ENCODE measurements at places on chromosomes 12 and 14.
A peak's percentile ranks its signal among the peaks of the same experiment; 100 is the strongest.

DNA sequence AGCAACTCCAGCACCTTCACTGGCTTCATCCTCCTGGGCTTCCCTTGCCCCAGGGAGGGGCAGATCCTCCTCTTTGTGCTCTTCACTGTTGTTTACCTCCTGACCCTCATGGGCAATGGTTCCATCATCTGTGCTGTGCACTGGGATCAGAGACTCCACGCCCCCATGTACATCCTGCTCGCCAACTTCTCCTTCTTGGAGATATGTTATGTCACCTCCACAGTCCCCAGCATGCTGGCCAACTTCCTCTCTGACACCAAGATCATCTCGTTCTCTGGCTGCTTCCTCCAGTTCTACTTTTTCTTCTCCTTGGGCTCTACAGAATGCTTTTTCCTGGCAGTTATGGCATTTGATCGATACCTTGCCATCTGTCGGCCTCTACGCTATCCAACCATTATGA is 6.8 kb downstream of the OR11G2 start:
- DNase-seq, result no peak

DNA sequence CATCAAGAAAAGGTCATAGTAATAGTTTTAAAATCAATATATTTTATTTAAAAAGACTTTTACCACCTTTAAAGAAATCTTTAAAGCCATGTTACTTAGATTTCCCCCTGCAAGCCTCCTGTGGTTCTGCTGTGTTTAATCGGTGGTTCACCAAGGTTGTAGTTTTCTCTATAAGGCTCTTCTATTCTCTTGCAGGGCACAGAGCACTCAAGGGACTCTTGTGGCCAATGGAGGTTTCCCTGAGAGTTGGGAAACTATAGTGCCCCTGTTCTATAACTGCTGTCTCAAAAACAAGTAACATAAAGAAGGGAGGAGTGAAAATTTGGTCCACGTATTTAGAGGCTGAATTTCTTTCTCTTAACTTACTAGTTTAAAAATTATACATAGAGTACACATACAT is 25.0 kb downstream of the DACT1 start:
- DNase-seq, result no peak

- DNase-seq, result no peak
These were observed 10.5 kb upstream of the WNT5B start for GRCh38 chr12:1618489-1618888.

GRCh38 chr12:128818065-128819022 is 5.4 kb downstream of the SLC15A4 start:
- no peak for DNase-seq

DNA sequence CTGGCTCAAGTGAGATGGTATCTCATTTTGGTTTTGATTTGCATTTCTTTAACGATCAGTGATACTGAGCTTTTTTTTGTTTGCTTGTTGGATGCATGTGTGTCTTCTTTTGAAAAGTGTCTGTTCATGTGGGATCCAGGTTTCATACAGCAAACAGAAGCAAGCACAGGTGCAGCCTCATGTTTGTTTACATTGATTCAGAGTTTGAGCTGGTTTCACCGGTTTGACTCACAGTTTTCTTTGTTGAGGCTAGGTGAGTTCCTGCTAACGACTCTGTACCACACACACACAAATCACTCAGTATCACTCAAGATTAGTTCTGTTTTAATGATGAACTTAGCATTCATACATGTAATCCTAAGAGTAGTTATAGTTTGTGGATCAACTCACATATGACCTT is 3.7 kb downstream of the OR10G2 start:
- DNase-seq, result no peak

GRCh38 chr12:101200824-101201223 is 9.2 kb downstream of the SLC5A8 start:
- DNase-seq, result no peak

DNA sequence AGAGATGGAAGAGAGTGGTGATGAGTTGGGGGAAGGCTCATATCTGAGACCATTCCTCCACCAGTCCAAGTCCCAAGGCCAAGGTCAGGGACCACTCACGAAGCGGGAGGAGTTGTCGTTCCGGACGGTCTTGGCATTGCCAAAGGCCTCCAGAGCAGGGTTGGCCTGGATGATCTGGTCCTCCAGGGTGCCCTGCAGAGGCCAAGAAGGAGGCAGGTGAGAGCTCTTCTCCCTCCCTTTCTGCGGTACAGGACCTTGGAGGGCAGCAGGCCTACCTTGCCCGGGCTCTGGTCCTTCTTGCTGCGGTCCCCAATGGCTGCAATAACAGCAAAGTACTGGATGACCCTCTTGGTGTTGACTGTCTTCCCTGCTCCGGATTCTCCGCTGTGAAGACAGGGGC is 4.0 kb downstream of the MYH7 start:
- DNase-seq, result no peak

- no peak for DNase-seq
These were observed 28.8 kb downstream of the P2RX4 start for GRCh38 chr12:121238604-121239350.

DNA sequence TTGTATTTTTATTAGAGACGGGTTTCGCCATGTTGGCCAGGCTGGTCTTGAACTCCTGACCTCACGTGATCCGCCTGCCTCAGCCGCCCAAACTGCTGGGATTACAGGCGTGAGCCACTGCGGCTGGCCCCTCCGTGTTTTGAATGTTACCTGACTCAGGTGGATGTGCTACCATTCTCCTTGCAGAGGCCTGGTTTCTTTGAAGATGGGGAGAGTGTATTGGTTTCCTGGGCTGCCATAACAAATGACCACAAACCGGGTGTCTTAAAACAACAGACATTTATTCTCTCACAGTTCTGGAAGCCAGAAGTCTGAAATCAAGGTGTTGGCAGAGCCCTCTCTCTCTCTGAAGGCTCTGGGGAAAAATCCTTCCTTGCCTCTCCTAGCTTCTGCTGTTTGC is 98.0 kb downstream of the IRF2BPL start:
- no peak for DNase-seq

GRCh38 chr14:63470962-63471793 is 72.0 kb downstream of the PPP2R5E start:
- DNase-seq, result peak; percentile 54

DNA sequence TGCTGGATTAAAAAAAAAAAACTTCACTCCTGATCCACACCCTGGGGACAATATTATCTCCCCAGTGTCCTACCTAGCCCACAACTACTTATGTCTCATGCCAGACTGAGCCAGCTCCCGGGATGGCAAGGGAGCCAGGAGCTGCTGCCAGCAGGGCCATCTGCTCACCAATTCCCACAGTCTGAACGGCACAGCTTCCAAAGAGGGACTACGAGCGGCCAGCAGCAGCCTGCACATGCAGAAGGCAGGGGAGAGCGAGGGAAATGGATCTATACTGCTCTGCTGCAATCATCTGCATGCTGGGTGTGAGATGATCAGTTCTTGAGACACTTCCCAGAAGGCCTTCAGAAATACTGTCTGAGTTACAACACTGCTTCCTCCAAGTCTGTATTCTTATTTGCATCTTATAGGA is 11.1 kb downstream of the SSH1 start:
- DNase-seq, result no peak

- no peak for DNase-seq
These were observed 4.0 kb downstream of the GLT1D1 start for GRCh38 chr12:128857133-128857763.

GRCh38 chr12:131102991-131103668 is 149.4 kb downstream of the ADGRD1 start:
- no peak for DNase-seq

DNA sequence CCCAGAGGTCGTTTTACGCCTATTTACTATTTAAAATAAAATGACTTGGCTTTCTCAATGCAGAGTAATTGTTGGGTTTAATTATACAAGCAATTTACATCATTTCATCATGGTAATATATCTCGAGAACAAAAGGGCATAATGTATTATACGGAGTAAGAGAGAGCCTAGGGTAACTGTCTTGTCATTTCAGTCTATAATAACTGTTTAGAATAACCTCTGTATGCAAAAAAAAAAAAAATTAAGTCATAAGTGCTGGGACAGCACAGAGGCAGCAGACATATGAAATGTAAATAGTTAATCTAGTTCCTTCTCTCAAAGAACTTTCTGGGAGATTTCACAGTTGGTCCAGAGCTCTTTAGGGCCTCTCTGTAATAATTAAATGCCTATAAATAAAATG is 284.9 kb downstream of the TMTC2 start:
- no peak for DNase-seq

- DNase-seq, result no peak
These were observed 376.8 kb downstream of the FUT8 start for GRCh38 chr14:65789363-65789762.

DNA sequence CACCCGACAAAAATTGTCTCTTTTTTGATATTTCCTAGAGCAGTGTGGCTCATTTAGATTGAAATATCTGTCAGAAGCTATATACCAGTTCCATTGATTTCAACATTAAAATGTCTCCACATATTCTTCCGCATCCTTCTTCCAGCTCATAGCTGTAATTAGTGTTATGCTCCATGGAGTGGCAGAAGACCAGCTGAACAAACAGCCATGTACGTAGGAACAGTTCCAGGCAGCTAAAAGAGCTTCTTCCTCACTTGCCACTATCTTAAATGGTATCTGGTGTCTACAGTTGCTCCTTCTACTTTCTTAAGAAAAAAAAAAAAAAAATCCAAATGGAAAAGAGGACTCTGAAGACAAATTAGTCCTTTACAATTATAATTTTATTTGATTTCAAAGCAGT is 848.0 kb downstream of the DIO2 start:
- DNase-seq, result no peak

DNA sequence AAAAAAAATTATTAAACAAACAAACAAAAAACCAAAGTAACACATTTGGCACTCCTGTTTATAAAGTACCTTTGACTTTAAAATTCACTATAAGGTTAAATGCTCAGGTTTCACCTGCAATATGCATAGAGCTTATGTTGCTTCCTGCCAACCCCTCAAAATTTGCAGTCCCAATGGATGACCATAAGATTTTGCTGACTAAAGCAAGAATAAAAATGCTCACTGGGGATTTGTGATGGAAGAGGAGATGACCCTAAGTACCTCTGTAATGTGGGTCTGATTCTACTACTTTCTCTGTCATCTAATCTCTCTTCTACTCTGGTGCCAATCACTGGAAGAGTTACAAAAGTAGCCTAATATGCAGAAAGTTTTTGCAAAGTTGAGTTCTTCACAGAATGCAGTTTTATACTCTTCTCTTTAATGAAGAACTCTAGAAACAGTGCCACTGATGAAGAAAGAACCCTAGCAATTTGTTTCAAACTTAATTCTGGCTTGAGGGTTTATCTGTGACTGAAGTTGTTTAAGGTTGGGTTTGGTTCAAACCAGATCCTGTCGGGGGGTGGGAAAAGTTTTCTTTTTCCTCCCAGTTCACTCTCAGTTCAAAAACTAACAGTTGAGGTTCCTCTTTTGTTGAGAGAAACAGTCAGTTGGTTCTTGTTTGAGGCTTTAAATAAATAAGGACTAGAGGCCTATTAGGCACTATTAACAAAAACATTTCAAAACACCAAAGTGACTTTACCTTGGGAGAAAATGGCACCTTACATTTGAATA is 10.9 kb downstream of the WASHC3 start:
- no peak for DNase-seq

DNA sequence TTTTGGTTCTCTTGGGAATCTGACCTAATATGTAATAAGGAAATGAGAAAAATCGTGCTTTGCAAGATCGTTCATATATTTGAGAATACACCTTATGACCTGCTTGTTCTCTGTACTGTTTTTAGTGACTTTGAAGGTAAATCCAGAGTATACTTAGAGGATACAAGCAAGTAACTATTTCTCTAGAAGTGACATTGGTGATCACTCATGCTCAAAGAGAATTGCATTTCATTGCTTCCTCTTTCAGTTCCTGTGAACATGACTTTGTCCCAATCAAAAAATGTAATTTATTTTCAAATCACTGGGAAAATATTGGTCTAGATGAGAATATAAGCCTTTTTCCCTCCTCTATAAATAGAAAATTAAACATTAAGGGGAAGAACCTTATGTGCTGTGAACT is 2.7 kb downstream of the KTN1 start:
- DNase-seq, result no peak

DNA sequence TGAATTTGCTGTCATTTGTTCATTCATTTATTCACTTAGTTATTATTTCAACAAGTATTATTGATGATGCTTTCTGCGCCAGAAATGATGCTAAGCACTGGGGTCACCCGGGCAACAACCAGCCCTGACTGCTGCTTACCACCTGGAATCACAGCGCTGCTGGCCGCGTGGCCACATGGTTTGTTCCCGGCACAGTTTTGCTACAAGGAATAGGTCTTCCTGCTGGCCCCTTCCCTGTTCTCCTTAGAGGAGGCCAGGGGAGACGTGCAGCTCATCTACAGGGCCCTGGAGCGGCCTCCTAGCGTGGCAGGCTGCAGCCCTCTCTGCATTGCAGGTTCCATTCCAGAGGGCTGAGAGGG is 7.0 kb downstream of the JDP2 start:
- DNase-seq, result no peak

DNA sequence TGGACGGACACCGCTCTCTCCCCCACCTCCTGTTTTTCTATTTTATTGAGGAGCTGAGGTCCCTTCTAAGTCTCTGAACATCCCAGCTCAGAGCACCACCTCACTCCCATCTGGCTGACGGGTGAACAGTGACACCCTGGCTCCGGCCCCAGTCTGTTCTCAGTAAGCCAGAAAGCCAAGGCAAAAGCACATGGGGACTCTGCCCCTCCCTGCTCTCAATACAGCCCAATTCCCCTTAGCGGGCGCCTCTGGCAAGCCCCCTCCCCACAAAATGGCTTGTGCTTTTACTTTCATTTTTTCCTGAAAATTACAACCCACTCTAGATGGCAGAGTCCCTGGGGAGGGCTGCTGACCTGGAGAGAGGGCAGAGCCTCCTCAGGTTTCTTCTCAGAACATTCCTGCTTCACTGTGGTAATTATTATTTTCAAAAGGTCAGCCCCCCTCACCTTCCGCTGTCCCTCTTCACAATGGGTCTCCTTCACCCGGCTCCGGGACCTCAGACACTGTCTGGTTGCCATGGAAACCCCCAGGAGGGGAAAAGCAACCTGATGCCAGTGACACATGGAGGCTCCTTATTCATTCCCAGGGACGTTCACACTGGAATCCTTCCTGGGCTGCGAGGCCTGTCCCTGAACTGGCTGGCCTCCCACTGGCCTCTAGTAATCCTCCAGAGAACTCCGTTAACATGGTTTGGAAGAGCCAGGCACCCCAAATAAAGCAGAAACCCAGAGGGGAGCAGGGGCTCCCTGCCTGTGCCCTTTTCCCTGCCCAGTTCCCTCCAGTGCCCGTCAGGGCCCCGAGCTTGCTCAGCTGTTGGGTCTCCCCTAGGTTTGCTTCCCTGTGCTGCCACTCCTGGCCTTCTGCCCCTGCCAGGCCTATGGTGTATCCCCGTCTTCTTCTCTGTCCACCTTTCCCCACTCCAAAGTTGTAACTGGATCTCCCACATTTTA is 15.9 kb downstream of the COL2A1 start:
- no peak for DNase-seq

Measured in non-pigmented ciliary epithelial cell (primary cell).